ENCODE measurements at places on chromosomes 5 and 9. TPM values are rescaled to one million over a fixed set of nuclear protein-coding genes. Genes with fewer than 3 reads are reported as not detected.

- no peak for DNase-seq
Measured at GRCh38 chr5:135030123-135030955, 3.7 kb downstream of the PITX1 start.

DNA sequence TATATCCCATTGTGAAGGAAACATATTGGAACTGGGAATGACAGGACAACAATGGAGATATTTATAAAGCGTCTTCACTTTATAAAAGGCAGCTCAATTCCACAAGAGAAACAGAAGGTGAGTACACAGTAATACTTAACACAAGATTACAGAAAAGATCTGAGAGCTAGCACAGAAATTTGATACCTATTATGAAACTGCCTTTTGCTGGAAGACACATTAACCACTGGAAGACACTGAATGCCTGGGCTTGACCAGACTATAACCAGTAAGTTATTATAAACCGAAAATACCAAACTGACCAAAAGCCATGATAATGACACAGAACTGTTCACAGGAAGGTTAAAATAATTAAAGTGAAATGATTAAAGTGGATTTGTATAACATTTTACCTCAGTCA lies 195.4 kb downstream of the NR2F1-AS1 start:
- DNase-seq: no peak

- no peak for DNase-seq
Measured at GRCh38 chr9:38144421-38144820, 75.4 kb upstream of the SHB start.

DNA sequence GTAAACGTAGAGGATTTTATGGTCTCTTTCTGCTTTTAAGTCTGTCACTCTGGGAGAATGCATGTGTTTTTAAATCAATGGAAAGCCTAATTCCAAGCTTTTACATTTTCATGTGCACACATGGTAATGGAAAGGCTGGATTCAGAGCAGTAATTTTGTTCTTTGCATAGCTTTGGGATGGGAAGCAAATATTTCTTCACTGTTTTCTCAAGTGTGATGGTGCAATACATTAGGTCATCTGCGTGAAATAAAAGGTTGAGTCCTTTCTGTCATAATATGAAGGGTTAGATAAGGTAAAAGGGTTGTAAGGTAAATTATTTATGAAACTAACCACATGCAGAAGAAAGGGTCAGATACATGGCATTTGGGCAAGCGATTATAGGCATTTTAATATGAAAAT lies 88.2 kb upstream of the NR3C1 start:
- no peak for DNase-seq

DNA sequence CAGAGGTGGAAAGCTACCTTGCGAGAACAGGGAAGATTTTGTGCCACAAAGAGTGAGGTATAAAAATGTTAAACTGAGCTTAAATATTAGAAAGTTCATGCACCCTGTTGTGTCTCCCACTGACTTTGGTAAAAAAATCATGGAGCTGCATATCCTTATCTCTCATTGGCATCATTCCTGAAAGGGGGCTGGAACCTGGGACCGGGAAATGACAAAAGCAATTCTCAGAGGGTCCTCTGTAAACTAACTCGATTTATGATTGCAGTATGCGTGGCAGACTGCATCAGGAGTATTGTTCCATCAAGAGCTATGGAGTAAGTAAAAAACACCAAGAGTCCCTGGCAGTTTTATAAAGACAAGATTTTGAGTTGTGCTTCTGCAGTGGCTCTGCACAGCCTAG lies 148.8 kb downstream of the DCP2 start:
- DNase-seq: no peak

- DNase-seq: no peak
Measured at GRCh38 chr5:172185096-172185461, 2.9 kb downstream of the STK10 start.

DNA sequence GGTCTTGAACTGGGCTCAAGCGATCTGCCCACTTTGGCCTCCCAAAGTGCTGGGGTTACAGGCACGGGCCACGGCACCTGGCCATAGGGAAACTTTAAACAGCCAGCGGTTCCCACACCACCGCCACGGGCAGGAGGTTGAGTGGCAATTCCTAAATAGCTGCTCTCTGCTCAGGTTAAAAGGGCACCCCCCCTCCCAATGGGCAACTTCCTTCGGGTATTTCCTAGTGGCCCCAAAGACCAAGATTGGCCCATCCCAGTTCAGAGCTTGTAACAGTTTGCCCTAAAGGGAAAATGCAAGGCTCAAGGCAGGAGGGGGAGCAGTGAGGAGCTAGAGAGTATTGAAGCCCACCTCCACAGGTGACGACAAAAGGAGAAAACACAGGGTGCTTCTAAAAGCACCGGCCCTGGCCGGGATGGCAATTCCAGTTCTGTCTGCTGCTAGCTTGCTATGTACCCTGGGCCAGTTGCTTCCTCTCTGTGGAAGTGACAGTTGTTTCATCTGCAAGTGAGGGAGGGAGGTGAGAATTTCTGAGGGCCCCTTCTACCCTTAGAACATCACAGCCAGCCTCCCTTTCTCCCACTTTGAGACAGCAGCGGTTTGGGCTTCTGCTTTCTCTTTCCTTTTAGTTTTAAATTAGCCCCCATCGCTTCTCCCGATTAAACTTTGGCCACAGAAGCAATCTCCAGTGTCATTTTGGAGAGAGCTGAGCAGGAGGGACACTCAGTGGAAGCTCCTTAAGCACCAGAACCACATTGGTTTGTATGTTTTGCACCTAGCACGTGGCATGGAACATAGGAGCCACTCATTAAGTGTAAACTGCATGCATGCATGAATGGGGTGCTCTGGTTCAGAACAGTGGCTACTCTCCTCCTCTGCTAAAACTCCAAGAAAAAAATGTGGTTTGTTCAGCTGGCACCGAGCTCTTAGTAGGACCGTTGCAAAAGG lies 17.3 kb upstream of the TNIP1 start:
- DNase-seq: peak; percentile 41

DNA sequence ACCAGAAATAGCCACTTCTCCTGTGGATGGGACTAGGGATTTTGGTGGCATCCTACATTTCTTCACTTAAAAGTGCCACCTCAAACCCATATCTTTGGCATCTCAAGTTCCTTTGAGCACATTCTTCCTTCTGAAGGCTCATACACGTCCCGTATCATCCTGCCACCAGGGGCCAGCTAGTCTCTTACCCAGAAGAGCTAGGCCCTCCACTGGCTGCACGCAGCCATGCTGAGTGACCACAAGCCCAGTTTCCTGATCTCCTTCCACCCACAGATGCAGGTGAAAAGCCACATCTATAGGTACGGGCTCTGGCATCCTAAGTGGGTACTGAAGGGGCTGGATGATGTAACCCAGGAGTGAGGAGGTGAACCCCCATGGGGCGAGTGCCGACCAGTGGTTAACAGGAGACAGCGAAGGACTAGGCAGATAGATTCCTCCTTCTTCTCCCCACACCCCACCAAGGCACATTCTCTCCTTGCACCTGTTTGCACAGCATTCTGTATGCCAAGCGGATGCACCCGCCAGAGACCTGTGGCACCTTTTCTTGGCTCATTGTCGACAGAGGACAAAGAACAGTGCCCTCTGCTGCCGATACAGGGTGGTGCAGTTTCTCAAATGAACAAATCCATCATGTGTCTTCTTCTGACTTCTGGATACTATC lies 14.4 kb upstream of the SCGB3A1 start:
- peak; percentile 65 for DNase-seq

DNA sequence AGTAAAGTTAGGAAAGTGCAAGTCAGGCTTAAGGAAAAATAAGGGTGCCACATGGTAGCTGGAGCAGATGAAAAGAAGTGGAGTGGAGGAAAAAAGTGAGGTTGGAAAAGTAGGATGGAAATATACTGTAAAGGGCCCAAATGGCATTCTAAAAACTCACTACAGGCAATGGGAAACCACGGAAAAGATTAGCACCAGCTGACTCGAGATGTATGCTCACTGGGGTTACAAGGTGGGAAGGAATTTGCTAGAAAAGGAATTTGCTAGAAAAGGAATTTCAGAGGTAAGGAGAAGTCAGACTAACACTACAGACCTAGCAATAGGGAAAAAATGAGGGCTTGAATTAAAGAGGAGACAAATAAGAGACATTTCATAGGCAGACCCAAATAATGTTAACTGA lies 3.6 kb downstream of the PSMD5 start:
- no peak for DNase-seq

DNA sequence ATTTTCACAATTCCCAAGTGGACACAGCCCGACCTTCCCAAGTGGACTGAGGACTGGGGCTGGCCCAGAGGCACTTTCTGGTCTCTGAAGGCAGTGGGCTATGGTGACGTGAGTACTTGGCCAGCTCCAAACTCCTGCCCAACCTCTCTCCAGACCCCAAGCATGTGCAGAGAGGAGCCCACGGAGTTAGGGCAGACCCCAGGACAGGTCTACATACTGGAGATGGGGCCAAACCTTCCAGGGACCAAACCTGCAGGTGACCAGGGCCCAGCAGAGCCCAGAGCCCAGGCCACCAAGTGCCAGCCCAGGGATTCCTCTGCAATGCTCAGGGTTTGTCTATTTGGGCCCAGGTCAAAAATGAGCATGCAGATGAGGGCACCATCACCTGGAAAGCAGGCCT lies 15.3 kb downstream of the BRD3 start:
- DNase-seq: no peak

DNA sequence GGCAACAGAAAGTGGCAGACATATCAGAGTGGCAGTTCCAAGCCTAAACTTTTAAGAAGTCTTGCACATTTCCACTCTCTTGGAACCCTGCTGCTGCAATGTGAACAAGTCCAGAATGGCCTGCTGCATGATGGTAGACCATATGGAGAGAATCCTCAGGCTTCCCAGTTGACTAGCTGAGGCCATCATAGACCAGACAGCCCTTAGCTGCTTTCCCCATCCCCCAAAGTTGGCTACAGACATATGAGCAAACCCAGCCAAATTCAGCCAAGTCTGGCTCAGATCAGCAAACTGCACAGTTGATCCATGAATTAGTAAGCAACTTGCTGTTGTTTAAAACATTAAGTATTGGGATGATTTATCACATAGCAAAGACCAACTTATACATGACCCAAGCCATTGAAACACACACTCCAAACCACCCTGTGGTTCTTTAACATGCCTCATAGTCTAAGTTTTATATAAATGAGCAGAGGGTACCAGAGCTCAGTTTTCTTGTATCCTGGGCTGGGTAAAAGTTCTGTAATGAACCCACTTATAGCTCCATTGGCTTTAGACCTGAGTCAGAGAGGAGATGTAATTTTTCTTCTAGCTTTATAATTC lies 19.9 kb downstream of the PPP3R2 start:
- no peak for DNase-seq

DNA sequence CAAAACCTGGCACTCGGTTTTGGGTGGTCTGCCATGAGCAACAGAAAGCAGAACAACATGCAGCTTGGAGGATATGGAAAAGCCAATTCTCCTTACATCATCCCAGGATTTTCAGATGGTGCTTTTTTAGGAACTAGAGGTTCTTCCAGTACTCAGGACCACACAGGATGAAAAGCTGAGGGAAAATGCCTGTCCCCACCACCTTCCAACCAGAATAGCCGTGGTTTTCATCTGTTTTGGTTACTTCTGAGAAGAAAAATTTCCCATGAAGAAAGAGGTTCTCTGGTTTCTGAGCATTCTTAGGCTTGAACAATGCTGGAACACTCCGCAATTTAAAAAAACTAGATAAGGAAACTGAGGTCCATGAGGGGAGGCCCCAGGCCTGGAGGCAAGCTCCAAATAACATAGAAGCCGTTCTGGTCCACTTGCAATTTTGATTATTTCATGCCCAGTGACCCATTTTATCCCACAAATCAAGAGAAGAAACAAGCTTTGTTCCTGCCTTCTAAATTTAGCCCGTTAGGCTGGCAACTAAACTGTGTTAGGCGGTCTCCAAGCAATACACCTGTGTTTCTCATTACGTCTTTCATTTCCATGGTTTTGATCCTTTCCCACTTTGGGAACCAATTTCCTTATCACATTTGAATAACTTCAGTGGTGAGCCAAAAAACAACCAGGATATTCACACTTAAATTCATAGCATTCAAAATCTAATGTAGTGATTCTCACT lies 79.2 kb upstream of the SPIN1 start:
- DNase-seq: no peak

- no peak for DNase-seq
Measured at GRCh38 chr9:109619310-109619709, 121.2 kb upstream of the PTPN3 start.

DNA sequence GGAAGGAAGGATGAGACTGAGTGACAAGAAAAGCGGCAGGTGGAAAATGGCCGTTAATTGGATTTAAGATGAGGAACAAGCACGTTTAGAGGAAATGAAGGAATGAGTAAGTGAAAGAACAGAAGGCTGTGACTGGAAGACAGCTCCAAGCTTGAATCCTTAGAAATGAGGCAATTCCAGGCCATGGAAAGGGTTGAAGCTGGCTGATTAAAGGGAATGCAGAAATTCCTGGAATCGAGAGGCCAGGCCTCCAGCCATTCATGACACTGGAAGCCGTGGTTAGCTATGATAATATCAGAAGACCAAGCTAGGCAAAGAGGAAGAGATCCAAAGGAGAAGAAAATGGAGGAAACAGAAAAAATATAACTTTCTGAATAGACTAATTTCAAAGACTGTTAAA lies 84.2 kb downstream of the ARL15 start:
- DNase-seq: no peak

DNA sequence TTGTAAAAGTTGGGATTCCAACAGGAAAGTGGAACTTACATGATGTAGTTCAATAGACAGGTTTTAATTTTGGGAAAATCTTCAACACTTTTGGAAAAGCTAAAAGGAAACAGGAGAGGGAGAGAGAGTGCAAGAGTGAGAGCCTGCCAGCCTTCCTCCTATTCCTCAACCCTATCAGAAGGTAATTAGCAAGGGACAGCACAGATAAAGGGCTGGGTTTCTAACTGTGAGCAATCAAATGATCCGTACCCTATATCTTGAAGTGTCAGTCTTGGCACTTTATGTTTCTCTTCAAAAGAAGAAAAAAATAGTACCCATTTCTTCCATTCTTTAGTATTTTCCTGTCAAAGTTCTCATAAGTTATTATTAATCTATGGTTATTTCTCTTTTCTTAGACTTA lies 79.4 kb downstream of the FER start:
- DNase-seq: no peak

SSNA1 gene
- total RNA-seq: 76.3 TPM

OLFM1 gene
- not detected for total RNA-seq

PCDHGA10 gene
- not detected for total RNA-seq

ARL14EPL gene
- total RNA-seq: not detected

LCN1 gene
- not detected for total RNA-seq

TLR4 gene
- 0.20 TPM for total RNA-seq

SPOCK1 gene
- total RNA-seq: 0.86 TPM

MLANA gene
- total RNA-seq: not detected

SLC36A3 gene
- not detected for total RNA-seq

GRIN3A gene
- not detected for total RNA-seq
